Stimulated activated CD4-positive, alpha-beta T cell treated with anti-CD3 and anti-CD28 coated beads, Interleukin-1b, Interleukin-23, amount 100 ng/mL, for 1 hour (primary cell): ENCODE measurements at places on chromosomes 11 and 22.

- DNase-seq, result no peak
These were observed 50.0 kb downstream of the BID start for GRCh38 chr22:17724241-17724640.

- DNase-seq, result no peak
These were observed at the start of gene SOX6 for GRCh38 chr11:16356057-16356760. Gene SOX6, minus strand, starts transcription at chr11:16356546. Its CDS starts 15,298 bp downstream, at chr11:16341248.

DNA sequence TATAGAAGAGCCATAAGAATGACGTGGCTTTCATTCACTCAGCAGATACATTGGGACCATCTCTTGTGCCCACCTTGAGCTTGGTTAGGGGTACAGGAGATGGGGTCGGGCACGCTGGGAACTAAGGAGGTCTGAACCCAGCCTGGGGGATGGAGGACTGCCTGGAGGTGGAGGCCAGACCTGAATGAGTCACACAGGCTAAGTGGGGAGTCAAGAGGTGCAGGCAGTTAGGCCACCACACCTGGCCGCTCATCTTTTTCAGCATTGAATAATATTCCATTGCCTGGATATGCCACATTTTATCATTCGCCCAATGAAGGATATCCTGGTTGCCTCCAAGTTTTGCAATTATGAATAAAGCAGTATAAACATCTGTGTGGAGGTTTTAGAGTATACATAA is 3.8 kb upstream of the PPIL2 start:
- no peak for DNase-seq

DNA sequence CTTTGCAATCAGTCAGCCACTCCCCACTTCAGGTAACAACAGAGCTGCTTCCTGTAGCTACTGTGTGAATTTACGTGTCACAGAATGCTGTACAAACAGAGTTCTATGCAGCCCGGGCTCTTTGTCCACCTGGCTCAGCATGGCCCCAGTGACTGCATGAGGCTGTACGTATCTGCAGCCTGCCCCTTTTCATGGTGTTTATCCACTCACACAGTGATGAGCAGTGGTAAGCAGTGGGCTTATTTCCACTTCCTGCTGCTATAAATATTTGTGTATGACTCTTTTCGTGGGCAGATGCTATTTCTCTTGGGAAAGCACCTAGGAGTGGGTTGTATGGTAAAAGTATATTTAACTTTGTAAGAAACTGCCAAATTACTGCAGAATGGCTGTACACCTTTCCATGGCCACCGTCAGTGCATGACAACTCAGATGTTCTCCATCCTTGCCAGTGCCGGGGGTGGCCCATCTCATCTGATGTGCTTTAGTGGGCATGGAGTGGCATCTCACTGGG is 43.3 kb downstream of the MYEOV start:
- DNase-seq, result no peak

DNA sequence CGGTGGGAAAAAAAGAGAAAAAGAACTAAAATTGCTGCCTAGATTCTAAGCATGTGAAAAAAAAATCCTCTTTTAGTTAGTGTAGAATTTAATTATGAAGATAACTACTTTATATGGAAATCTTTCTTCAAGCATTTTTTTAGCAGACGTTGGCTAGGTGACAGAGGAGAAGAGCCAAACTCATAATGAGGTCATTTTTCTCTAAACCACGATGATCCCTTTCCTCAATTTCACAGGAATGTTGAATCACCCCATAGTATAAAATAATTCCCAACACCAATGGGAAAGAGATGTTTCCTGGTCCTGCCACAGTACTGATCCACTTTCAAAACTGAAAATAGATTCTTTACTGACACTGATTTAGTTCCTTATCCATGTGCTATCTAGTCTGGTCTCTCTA is 319.8 kb downstream of the DLG2 start:
- DNase-seq, result no peak

- no peak for DNase-seq
These were observed 1.4 kb downstream of the HTR3B start for GRCh38 chr11:113906038-113906437.

GRCh38 chr11:101241160-101241795 is 111.7 kb upstream of the PGR start:
- no peak for DNase-seq

- no peak for DNase-seq
These were observed 54.1 kb downstream of the SHANK2 start for GRCh38 chr11:71198141-71198822.

DNA sequence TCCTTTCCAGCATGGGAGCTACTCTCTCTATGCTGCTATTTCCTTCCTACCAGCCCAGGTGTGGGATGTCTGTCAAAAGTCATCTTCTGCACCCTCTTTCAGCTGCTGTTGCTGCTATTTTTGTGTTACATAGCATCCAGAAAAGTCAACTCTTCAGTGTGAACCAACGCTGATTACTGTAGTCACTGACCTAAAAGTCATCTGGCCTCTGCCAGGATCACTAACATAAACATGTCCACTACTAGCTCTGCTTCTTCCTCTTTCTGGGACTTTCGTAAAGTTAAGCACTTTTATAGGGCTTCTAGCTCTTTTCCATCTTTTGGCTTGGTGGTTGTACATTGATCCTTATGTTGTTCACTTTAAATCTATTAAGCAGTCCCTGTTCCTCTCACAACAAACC is 90.2 kb upstream of the CARD18 start:
- no peak for DNase-seq

- DNase-seq, result no peak
These were observed 2.5 kb downstream of the LARGE2 start for GRCh38 chr11:45924927-45925326.

GRCh38 chr11:46741600-46742484 is 22.8 kb downstream of the F2 start:
- DNase-seq, result no peak

DNA sequence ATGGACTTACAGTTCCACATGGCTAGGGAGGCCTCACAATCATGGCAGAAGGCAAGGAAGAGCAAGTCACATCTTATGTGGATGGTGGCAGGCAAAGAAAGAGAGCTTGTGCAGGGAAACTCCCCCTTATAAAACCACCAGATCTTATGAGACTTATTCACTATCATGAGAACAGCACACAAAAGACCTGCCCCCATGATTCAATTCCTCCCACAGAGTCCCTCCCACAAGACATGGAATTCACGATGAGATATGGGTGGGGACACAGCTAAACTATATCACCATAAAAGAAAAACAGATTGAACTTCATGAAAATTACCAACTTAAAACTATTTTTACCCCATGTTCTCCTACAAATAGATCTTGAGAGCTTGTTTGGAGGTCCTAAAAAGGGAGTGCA is 19.6 kb downstream of the ENTHD1 start:
- no peak for DNase-seq

DNA sequence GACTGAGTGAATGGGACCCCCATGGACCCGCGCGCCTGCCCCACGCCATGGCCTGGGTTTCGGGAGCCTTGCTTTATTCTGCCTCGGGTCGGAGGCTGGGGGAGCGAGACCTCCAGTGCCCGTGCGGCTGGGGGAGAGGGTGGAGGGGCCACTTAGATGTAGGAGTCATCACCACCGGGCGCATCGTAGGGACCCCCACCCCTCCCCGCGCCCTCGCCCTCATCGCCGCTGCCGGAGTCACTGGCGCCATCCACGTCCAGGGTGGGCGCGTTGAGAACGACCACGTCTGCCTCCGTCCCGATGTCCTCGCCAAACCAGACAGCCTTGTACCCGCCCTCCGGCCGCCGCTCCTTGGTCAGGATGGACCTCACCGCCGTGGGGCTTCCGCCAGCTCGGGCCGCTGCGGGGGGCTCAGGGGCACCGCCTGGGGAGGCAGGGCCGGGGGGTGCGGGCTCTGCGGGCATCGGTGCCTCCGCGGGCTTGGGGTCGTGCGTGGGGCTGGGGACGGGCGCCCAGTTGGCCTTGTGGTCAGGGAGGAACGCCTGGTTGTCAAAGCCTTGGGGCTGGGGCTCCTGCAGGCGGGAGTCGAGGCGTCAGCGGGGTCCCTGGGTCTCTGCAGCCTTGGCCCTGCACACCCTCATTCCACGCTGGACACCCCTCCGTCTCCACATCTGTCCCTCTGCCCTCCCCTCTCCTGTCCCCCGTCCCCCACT is 1.6 kb upstream of the IRF7 start:
- no peak for DNase-seq

DNA sequence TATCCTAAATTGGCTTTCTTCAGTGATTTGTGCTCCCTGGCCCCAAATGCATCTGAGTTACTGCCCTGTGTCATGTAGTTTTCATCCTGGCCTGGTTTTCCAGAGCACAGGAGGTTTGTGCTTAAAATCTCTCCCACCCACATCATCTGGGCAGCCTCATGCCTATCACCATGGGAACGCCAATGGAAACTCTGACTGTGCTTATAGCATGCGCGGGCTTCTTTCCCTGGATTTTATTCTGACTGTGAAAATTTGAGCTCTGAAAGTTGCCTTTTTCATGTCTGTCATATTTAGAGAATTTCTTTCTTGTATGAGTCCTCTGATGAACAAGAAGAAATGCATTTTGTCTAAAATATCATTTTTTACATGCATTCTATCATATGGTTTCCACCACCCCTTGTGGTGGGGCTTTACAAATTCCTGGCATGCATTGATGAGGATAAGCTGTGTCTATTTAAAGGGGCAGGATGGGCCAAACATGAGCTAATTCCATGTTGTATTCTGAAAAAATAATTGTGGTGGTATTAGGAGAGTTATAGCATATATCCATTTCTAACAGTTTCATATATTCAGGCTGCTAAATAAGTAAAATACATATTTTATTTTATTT is 55.1 kb downstream of the IRAG1 start:
- DNase-seq, result no peak

GRCh38 chr11:134727204-134727603 is 315.2 kb upstream of the B3GAT1 start:
- DNase-seq, result no peak

DNA sequence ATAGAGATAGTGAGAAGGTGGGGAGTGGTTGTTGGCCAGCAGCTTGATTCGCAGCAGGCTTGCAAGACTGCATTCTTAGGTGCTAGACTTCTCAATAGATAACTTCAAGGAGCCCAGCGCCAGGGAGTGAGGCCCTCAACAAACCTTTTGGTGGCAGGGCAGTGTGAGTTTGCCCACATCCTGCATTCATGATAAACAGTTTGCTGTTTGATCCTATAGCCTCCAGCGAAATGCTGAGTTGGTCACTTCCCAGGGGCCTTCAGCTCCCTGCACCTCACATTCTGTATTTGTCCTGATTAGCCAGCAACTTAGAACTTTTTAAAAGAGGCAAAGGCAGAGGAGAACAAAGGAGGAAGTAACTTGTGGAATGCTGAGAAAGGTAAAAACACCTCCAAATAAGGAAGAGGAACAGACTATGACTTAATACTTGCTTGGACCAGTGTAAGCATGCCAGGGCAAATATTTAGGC is 25.1 kb downstream of the OR10A6 start:
- no peak for DNase-seq

DNA sequence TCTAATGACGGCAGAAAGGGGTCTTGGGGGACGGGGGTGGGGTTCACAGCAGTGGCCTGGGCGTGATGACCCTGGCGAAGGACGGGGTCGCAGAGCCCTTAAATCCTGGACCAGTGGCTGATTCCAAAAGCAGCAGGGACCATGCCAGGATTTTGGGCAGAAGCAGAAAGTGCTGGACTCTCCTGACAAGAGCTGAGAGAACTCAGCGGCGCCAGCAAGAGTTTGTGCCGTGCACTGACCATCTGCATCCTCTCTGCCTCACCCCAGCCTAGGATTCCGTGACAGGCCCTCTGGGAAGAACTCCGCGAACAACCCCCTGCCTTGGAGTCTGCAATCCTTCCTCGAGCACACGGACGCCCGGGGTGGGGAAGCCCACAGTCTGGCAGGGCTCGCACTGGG is 644 bp upstream of the NDUFV1 start:
- no peak for DNase-seq

GRCh38 chr11:75150879-75151278 is at the start of gene SLCO2B1:
Gene SLCO2B1, plus strand, starts transcription at chr11:75151107. Its CDS starts 275 bp downstream, at chr11:75151382.
- no peak for DNase-seq

GRCh38 chr22:50545522-50546325 is at the start of gene KLHDC7B:
Gene KLHDC7B, plus strand, starts transcription at chr22:50545899. Its CDS starts 345 bp downstream, at chr22:50546244.
- DNase-seq, result no peak

DNA sequence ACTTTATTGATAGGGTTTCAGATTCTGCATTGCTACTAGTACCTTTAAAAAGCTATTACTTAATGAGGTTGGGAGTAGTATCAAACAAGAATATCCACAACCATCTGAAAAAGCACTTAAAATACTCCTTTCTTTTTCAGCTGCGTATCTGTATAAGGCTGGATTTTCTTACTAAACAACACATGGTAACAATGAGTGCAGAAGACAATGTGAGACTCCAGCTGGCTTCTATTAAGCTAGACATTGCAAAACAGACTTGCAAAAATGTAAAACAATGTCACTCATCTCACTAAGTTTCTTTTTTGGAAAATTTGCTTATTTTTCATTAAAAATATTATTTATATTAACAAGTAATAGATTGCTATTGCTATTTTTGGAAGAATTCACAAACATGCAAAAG is 132.6 kb downstream of the WNT11 start:
- DNase-seq, result no peak

DNA sequence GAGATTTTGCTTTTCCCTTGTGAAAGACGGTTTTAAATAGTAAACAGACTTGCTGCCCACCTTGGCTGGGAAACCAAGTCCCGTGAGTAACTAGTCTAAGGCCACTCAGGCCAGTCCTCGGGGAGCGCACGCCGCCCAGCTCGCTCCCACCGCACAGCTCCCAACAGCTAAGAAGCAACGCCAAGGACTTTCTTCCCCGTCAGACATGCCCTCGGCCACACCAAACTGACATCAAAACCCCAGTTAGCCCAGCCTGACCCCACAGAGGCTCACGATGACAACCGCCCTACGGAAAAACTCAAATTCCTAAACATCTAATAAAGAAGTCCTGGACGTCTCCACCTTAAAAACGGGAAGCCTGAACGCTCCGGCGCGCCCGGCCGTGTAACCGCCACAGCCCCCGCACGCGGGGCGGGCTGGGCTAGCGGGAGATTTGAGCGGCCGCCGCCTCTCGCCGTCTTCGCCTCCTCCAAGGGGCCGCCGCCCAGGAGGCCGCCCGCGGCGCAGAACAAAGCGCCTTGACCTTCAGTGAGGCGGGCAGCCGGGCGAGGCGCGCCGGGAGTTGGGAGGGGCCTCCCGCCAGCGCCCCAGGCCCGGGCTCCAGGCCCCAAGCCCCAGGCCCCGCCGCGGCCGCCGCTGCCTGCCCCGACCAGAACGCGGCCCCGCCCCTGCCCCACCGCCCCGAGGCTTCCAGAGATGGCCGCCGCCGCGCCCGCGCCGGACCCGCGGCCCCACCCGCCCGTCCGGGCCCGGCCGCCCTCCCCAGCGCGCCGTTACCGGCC is 486 bp downstream of the NAP1L4 start:
- DNase-seq, result no peak

- no peak for DNase-seq
These were observed 3.2 kb downstream of the LTBP3 start for GRCh38 chr11:65554842-65555430.
